Mucosa of descending colon (tissue), 3 donors: ENCODE measurements at places on chromosomes 2 and 18. TPM values are rescaled to one million over a fixed set of nuclear protein-coding genes. Genes with fewer than 3 reads are reported as not detected.

The GAREM2 gene
- total RNA-seq: 4.0 TPM

The TUBA3D gene
- not detected for total RNA-seq

The MARCO gene
- 13.3 TPM for total RNA-seq

The LIMS4 gene
- 0.65 TPM for total RNA-seq

DNA sequence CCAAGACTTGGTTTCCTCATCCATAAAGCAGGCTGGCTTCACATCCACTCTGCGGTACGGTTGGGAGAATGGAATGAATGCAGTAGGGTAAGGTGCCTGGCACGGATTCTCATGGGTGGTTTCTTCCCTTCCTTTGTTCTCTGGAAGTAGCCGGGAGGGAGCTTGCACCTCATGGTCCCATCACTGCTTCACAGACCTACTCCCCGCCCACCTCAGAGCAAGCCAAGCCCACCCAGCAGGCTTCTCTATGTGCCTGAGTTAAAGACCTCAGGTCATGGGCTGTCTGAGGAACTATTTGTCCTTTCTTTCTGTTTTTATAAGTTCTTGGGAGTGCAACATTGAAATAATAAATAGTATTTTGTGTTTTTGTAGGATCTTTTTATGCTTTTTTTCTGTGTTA is 3.5 kb downstream of the DCDC2C start:
- no peak for DNase-seq

DNA sequence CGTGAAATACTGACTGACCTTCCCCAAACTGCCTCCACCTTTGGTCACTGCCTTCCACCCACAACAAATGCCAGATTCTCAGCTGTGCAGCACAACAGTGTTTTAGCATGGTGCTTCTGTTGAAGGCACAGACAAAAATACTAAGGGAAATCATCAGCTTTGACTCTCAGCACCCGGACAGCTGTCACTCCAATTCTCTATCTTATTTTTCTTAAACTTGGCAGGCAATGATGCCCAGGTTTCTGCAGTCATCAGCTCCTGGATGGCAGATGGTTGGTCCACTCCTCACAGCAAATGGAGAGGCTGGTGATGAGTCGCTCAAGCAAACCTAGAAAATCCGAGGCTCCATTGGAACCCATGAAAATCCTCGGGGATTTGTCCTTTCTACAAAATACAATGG is 2.9 kb upstream of the FAM124B start:
- DNase-seq: no peak

DNA sequence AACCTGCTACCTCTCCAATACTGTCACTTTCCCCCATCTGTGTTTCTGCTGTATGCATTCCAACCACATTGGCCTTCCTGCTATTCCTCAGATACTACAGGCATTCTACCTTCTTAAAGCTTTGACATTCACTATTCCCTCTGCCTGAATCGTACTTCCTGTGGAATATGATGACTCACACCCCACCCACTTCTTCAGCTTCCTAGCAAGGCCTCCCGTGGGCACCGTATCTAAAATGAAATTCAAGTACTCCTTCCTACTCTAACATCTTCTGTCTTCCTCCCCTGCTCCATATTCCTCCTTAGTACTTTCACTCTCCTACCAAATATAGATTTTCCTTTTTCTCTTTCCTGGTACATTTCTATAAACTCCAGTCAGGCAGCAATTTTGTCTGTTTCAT is 710.4 kb downstream of the RNF144A start:
- DNase-seq: no peak

DNA sequence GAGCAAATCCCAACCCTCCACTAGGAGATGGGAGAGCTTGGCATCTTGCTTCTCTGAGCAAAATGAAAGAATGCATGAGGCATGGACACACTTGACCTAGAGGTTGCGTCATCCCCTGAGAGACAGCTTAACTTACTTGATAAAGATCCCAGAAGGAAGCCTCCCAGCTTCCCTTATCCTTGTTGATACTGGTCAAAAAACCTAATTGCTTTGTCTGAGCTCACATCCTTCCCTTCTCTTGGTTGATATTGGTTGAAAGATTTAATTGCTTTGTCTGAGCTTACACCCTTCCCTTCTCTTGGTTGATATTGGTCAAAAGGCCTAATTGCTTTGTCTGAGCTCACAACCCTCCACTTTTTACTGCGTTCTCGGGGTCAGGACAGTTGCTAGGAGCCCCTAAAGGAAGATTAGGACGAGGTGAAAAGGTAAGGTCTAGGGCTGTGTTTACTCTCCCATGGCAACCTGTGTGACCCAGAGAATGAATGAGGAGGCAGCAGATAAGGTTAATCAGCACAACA is 12.2 kb upstream of the BOD1L2 start:
- no peak for DNase-seq

- DNase-seq: no peak
Measured at GRCh38 chr2:168529054-168529833, 73.2 kb downstream of the CERS6 start.

DNA sequence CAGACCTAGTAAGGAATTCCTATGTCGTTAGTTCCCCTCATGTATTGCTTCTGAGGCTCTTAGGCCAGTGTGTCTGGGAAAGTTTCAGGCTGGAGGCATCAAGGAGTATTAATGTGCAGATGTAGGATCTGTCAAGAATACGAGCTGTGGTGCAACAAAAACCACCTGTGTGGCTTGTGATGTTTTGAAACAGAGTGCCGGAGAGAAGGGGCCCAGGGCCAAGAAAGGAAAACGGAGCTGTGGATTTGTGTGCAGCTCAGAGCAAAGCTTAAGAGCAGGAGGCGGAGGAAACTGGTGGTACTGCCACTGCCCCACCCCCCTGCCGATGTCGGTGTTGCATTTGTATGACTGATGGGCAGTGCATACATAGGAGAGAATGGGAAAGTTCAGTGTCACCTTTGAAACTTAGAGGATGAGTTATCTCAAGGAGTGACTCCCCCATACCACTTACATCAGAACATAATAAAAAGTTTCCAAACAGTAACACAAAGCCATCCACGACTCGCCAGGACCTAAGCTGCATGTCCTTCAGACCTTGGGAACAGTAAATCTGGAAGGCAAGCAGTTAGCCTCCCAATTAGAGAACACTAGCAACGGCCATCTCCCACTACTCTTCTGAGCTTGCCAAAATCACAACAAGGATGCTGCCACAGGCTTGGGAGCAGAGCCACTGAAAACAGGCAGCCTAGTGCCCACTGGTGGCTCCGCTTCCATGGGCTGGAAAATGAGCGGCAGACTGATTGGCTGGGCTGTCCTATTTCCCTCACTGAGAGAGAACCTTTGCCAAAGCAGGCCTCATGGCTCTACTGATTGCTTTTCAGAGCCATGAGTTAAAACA is 152.7 kb upstream of the NT5C1B start:
- no peak for DNase-seq

GRCh38 chr2:98123286-98123685 is 36.3 kb downstream of the VWA3B start:
- no peak for DNase-seq

DNA sequence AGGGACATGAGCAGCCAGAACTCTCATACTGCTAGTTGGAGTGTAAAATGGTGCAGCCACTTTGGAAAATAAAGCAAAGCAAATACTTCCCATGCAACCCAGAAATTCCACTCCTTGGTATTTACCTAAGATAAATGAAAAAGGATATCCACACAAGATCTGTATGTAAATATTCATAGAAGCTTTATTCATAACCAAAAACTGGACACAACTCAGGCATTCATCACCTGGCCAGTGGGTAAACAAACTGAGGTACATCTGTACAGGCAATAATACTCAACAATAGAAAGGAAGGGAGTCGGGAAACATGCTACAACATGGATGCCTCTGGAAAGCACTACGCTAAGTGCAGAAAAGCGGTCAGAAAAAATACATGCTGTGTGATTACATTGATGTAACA is 2.5 kb upstream of the LOXHD1 start:
- no peak for DNase-seq

DNA sequence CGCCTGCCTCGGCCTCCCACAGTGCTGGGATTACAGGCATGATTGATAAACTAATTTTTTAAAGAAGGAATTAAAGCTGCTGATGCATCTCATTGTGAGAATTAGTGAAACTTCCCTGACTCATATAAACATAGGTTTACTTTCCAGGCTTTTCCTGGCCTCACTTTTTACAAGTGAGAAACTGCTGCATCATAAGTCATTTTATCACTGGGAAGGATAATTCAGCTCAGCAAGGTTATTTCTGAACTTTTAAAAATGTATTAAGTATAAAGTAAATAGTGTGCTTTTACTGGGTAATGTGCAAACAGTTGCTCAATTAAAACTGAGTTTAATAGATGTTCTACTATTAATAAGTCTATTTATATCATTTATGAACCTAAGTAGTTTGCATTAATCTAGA is 1130.3 kb upstream of the CDH2 start:
- DNase-seq: no peak

- peak; percentile 76 for DNase-seq
Measured at GRCh38 chr18:44680273-44681075, at the start of gene SETBP1. Gene SETBP1 (plus strand): TSS chr18:44680888. CDS start chr18:44701347, 20,459 bp downstream.

DNA sequence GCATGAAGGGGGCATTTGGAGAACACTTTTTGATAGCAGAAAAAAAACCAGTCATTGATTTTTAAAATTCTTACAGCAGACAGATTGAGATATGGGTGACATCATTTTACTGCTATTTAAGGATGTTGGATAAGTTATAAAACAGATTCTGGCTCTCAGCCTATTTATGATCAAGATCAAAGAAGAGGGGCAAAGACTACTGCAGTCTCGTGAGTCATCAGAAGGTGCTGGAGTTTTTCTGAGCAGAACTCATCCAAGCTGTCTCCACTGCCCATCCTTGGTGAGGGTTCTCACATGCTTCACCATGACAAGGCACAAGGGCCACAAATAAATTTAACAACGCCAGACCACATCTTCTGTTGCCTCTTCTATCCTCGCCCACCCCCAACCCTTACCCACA is 58.8 kb downstream of the ST6GAL2 start:
- no peak for DNase-seq

- no peak for DNase-seq
Measured at GRCh38 chr2:100011272-100011731, 131.1 kb downstream of the AFF3 start.

DNA sequence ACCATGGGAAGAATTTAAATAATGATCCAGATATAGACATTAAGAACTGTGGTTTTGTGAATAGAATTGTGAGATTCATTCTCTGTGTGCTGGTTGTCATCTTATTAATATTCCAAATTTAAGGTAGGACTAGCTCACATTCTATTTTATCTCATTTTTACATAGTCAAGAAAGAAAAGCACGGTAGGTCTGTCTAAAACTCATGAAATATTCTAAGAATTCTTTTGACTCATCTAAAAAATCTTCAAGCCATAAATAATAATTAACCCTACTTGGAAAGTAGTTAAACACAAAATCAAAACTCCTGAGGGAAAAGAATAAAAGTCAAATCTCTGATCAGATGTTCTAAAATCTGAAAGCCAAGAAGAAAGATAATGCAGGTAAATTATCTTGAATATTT is 388.8 kb upstream of the CHAC2 start:
- no peak for DNase-seq

- DNase-seq: no peak
Measured at GRCh38 chr2:147441182-147441581, 403.6 kb upstream of the ACVR2A start.

DNA sequence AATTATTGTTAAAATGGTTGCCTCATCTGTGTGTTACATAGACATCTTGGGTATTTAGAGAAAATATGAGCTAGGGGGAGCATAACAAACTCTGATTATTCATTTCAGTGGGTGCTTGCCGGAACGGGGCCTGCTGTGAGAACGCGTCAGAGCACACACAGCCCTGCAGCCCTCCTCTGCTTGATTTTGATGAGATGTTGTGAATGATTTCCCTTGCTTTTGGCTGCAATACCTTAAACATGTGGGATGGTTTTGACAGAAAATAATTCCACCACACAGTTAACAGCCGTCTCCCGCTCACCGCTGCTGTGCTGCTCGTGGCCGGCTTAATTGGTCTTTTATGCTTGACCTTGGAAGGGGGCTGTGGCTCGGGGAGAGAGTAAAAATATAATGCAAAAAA is 49.9 kb upstream of the TXNDC2 start:
- no peak for DNase-seq

GRCh38 chr18:74356959-74357358 is 41.3 kb downstream of the C18orf63 start:
- no peak for DNase-seq

DNA sequence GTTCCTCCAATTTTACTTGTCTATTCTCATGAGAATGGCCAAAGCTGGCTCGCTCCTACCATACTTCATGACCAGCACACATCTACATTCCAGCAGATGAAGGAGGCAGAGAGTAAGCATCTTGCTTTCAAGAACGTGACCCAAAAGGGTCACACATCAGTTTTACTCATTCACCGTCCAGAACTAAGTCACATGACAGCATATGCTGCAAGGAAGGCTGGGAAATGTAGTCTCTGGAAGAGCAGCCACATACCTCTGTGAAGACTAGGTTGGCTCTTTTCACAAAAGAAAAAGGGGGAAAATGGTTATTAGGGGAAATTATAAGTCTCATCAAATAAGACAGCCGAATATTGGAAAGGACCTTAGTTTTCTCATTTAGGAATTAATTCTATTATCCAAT is 835.3 kb downstream of the EPHA4 start:
- DNase-seq: no peak

DNA sequence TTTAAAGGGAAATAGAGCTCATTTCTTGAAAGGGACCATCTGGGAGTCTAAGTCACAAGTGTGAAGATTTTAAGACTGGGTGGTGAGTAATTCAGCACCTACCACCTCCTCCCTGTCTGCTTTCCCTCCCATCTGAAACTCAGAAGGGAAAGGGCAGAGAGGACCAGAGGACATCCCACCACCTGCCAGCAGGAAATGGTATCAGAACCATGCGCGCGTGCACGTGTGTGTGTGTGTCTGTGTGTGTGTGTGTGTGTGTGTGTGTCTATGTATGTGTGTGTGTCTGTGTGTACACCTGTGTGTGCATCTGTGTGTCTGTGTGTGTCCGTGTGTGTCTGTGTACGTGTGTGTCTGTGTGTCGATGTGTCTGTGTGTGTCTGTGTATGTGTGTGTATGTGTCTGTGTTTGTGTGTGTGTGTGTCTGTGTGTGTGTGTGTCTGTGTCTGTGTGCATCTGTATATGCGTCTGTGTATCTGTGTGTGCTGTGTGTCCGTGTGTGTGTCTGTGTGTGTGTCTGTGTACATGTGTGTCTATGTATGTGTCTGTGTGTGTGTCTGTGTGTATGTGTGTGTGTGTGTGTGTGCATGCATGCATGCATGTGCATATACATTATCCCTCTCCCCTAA is 76.8 kb downstream of the ZFP36L2 start:
- no peak for DNase-seq

- DNase-seq: no peak
Measured at GRCh38 chr2:199160677-199161465, 296.9 kb downstream of the SATB2 start.

DNA sequence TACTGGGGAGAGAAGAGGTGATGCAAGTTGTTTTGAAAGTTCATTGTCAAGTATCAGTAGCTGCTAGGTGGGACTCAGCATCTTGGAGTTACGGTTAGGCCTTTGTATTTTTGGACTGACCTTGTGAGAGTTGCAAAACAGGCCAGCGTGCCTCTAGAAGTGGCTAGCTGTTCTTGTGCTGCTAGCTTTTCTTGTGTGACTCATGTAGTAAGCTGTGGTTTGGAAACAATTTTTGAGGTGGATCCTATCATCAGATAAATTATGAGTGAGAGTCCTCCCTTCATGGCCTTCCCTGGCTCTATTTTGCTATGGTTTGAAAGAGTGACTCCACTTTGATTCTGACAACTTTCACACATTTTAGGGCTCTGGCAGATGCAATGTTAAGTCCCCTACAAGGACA is 409.2 kb upstream of the HS6ST1 start:
- DNase-seq: no peak

- DNase-seq: no peak
Measured at GRCh38 chr2:106193690-106193976, 468 bp downstream of the UXS1 start.
